ENCODE measurements at places on chromosomes 16 and 17. TPM values are rescaled to one million over a fixed set of nuclear protein-coding genes. Genes with fewer than 3 reads are reported as not detected.
A peak's percentile ranks its signal among the peaks of the same experiment; 100 is the strongest.

GRCh38 chr17:48908853-48909394 is 717 bp downstream of the UBE2Z start:
- H3K4me1 ChIP-seq: peaks cover 13% of the 10 kb centered on the region
- peak overlapping the region; percentile 80 for H3K4me3 ChIP-seq
- no peaks in the 10 kb centered on the region for H3K27me3 ChIP-seq
- H3K27ac ChIP-seq: peak overlapping the region; percentile 67

- H3K4me1 ChIP-seq: no peaks in the 10 kb centered on the region
- no peak overlapping the region for H3K4me3 ChIP-seq
- DNase-seq: no peak
- no peak overlapping the region for H3K27ac ChIP-seq
- no peaks in the 10 kb centered on the region for H3K36me3 ChIP-seq
- no peaks in the 10 kb centered on the region for H3K27me3 ChIP-seq
These were observed 20.4 kb upstream of the IL4R start for GRCh38 chr16:27293343-27293742.

DNA sequence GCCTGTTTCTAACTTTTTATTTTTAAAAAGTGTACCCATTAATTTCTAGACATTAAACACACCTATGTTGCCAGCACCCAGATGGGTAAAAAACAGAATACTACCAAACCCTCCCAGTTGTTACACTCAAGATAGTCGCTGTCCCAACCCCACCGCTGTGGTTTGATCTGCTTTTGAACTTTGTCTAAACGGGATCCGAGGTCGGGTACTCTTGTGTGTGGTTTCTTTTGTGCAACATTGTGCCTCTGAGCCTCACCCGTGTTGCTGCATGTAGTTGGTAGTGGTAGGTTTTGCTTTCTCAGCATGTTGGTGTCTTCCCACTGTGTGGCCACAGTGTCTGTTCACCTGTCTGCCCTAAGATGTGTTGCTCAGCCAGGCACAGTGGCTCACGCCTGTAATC is 4.3 kb downstream of the KLHL36 start:
- DNase-seq: no peak
- H3K36me3 ChIP-seq: no peaks in the 10 kb centered on the region
- H3K4me1 ChIP-seq: no peaks in the 10 kb centered on the region
- no peak overlapping the region for H3K4me3 ChIP-seq
- no peak overlapping the region for H3K27ac ChIP-seq

- H3K27me3 ChIP-seq: no peaks in the 10 kb centered on the region
- DNase-seq: no peak
- no peak overlapping the region for H3K27ac ChIP-seq
- H3K36me3 ChIP-seq: no peaks in the 10 kb centered on the region
- peaks cover 8% of the 10 kb centered on the region for H3K4me1 ChIP-seq
These were observed 470.1 kb downstream of the TOX3 start for GRCh38 chr16:52076801-52077201.

DNA sequence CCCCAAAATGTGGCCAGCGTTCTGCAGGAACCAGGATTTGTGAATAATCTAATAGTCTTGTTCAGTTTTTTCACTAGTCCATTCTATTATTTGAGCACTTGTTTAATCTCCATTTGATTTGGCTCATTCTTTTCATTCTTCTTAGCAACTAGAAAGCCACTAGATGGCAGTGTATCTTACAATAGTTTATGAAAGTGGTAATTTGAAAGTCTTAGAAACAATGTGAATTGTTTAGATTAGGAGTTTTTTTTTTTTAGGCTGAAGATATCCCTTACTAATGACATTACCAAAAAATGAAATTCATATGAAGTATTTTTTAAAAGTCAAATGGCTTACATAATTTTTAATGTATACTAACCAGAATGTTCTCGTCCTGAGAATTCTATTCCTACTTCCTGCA is 6.7 kb downstream of the ERI2 start:
- H3K27me3 ChIP-seq: no peaks in the 10 kb centered on the region
- peaks cover 26% of the 10 kb centered on the region for H3K36me3 ChIP-seq
- no peak for DNase-seq
- no peaks in the 10 kb centered on the region for H3K4me1 ChIP-seq

DNA sequence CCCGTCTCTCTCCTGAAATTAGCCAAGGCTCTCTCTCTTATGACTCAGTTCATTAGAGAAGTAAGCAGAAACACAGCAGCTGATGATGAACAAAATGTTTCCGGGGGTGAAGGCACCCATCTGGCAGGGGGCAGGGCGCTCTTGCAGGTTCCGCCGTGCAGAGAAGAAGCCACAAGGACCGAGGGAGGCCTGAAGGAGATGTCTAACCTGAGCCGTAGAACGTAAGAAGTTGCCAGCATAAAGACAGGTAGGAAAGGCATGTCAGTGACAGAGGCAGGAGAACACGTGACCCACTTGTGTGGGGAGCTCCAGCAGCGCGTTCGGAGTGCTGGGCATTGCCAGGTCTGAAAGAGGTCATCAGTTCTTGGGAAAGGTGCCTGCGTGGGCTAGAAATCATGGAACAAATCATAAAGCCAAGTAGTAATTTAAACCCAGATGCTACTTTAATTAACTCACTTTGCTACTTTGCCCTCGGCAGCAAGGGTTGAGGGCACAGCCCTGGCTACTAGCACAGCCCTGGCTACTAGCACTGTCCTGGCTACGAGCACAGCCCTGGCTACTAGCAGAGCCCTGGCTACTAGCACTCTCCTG is 198.6 kb downstream of the RPTOR start:
- no peak for DNase-seq
- no peaks in the 10 kb centered on the region for H3K27me3 ChIP-seq
- H3K4me1 ChIP-seq: no peaks in the 10 kb centered on the region
- no peak overlapping the region for H3K27ac ChIP-seq
- H3K36me3 ChIP-seq: peaks cover 15% of the 10 kb centered on the region

DNA sequence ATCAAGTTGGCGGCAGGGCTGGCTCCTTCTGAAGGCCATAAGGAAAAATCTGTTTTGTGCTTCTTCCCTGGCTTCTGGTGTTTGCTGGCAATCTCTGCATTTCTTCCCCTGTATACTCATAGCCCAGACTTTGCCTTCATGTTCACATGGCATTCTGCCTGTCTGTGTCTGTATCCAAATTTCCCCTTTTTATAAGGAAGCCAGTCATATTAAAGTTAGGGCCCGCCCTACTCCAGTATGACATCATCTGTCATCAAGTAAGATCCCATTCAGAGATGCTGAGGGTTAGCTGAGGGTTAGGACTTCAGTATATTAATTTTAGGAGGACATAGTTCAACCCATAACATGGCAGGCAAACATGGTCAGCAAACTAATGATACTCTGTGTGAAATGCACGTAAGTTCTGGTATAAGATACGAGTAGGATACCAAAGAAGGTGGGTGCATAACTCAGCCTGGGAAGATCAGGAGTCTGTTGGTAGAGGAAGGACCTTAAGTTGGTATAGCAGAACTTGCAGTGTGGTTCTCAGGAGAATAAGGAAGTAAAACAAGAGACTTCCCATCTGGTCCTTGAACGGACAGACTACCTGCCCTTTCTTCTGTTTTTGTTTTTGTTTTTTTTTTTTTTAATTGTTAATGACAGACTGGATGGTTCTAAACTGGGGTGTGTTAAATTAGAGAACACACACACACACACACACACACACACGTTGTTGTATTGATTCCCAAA is 13.9 kb downstream of the MAP2K6 start:
- DNase-seq: no peak
- no peak overlapping the region for H3K4me3 ChIP-seq
- no peaks in the 10 kb centered on the region for H3K4me1 ChIP-seq
- no peaks in the 10 kb centered on the region for H3K36me3 ChIP-seq
- H3K27ac ChIP-seq: no peak overlapping the region

DNA sequence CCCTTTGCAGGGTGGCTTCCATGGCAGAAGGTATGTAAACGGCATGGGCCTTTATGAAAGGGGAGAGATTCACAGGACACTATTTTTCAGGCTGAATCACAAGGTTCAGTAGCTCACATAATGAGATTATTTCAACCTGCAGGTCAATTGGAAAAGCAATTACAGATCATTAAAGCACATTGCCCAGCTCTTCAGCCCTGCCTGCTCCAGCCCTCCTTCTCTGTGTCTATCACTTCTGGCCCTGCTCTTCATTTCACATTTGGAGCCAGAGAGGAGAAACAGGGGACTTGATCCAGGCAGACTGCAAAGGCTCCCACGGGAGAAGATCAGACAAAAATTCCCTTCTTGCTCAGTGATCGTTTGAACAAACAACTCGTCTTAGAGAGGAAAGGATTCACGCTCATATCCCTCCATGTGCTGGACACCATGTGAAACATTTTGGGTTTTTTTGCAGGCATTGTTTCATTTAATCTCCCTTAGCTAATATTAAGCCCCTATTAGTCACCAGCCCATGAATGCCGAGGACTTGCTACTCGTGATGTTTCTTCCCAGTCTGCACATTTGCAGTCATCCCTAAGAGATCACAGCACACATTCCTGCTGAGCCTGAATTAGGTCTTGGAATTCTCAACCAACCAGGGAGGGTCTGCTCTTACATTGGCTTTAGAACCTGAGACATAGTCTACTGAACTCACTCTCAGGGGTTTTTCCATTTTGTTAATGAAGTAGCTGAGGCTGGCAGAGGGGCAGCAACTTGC is 443.9 kb upstream of the CCL2 start:
- H3K27ac ChIP-seq: no peak overlapping the region
- H3K4me3 ChIP-seq: no peak overlapping the region
- peaks cover 8% of the 10 kb centered on the region for H3K27me3 ChIP-seq
- no peaks in the 10 kb centered on the region for H3K4me1 ChIP-seq

LIG3 gene
- total RNA-seq: 90.6 TPM

CPNE7 gene
- total RNA-seq: not detected

SNX11 gene
- 16.1 TPM for total RNA-seq

All from SJCRH30 (cell line).